ENCODE measurements at places on chromosomes 5 and 9.

- DNase-seq: no peak
Measured at GRCh38 chr5:169909945-169910344, 70.3 kb downstream of the INSYN2B start.

GRCh38 chr5:138911441-138911840, 36.3 kb upstream of the LRRTM2 start:
- DNase-seq: no peak

GRCh38 chr9:137705443-137705863, 86.6 kb downstream of the EHMT1 start:
- DNase-seq: no peak

- DNase-seq: no peak
Measured at GRCh38 chr9:69265891-69266290, 59.1 kb upstream of the ENTREP1 start.

DNA sequence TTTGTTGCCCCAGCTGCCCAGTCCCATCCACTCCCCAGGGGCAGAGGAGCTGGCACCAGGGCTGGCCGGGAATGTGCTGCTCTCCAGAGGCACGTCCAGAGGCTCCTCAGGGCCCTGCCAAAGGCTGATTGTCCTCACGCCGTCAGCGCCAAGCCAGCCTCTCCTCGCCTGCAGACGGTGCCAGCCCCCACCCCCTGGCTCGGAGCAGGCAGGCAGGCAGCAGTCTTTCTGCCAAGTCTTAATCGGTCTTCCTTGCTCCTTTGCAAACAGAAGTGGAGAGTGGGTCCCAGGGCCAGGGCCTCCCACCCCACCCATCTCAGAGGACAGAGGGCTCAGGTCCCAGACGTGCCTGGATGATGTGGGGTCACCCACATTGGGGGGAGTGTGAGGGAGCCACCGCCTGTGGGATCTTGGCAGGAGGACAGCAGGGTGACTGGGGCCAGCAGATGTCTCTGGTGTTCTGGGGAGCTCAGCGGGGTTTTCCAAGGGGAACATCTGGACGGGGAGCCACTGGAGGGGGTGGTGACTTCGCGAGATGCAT, 36.3 kb downstream of the FAM163B start:
- DNase-seq: no peak

GRCh38 chr9:132018957-132019405, 60.7 kb downstream of the MED27 start:
- no peak for DNase-seq

DNA sequence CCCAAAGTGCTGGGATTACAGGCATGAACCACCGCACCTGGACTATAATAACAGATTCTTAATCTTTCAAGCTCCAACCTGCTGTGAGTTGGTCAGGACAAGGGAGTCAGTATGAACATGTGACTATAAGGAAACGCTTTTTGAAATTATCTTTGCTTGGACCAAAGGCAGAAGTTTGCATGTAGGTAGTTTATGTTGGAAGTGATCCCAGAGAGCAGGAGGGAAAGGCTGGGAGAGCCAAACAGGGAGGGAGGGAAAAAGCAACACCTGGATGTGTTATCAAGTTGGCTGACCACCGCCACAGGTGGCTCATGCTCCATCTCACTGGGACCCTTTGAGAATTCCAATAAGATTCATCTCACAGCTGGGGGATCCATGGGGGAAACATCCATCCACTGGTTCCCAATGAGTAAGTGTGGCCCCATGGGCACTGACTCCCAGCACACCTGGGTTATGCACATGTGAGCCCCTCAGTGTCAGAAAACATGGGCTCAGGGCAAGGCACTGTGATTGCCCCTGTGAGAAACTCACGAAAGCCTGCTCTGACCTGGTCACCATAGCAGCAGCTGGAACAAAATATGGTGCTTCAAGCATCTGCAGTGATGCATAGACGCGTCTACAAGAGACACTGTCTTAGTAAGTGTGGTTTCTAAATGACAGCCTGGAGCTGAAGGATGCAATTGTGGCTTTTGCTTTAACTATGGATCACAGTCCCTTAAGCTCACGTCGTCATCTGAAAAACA, 62.1 kb downstream of the ARSB start:
- DNase-seq: no peak

GRCh38 chr9:128946571-128947276, 679 bp downstream of the DOLK start:
- peak; percentile 56 for DNase-seq

DNA sequence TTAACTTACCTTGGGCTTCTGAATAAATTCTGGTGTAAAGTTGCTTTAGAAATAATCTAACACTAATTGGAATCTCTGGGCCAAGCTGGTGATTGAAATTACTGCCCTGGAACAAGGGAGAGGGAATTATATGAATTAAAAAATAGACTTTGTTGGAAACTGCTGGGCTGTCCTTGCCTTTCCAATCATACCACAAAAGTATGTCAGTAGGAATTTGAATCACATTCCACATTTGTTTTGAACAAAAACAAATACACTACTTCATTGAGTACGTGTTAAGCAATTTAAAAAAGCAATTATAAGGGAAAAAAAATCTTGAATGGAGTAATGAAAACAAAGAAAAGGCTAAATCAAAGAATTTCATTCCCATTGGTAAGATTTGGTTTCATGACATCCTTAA, 102.5 kb upstream of the SREK1 start:
- DNase-seq: no peak

DNA sequence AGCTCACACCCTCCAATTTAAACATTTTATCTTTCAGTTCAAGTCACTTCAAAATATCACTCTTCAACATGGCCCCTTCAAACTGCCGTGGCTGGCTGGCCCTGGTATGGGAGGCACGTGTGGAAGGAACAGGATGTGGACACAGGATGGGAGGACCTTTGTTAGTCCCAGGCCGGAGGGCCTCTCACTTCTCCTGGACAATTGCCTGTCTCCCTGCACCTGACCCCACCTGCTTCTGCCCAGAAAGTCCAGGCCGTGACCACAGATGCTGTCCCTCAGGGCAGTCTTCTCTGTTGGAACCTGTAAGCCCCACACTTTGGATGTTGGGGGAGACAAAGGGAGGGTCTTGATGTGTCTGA, 19.4 kb downstream of the AMBP start:
- DNase-seq: no peak
